ENCODE measurements at places on chromosomes 7 and 10. TPM values are rescaled to one million over a fixed set of nuclear protein-coding genes. Genes with fewer than 3 reads are reported as not detected.

Gene ACSM6
- not detected for total RNA-seq

Gene KNDC1
- total RNA-seq = 0.68 TPM

Gene LLCFC1
- total RNA-seq = not detected

Gene SLC26A5
- total RNA-seq = 0.36 TPM

Gene ODAD2
- 2.5 TPM for total RNA-seq

Gene CDC14C
- total RNA-seq = not detected

Gene SEC31B
- total RNA-seq = 19.4 TPM

Gene SNX10
- total RNA-seq = 4.3 TPM

Gene EBF3
- 8.9 TPM for total RNA-seq

Gene COL13A1
- total RNA-seq = 5.5 TPM

Gene VWC2
- total RNA-seq = not detected

Gene HILPDA
- total RNA-seq = 10.9 TPM

Gene GPNMB
- 68.8 TPM for total RNA-seq

Gene NPSR1
- not detected for total RNA-seq

Gene CCDC201
- not detected for total RNA-seq

Gene ETV1
- 13.6 TPM for total RNA-seq

Gene FZD8
- total RNA-seq = 11.3 TPM

Gene FAM171A1
- 4.3 TPM for total RNA-seq

Gene SPRN
- total RNA-seq = not detected

Gene SPAG6
- not detected for total RNA-seq

Gene PARP12
- 23.9 TPM for total RNA-seq

Gene ASB10
- total RNA-seq = not detected

Gene CLDN12
- total RNA-seq = 30.0 TPM

Gene NPVF
- not detected for total RNA-seq

Gene PDE6C
- total RNA-seq = not detected

Gene C10orf71
- not detected for total RNA-seq

Gene LRRN3
- 0.49 TPM for total RNA-seq

Gene LRIT1
- total RNA-seq = not detected

Gene FGFR2
- total RNA-seq = 110 TPM

Gene CALCR
- total RNA-seq = not detected

Gene C10orf53
- not detected for total RNA-seq

Gene TMEM176B
- total RNA-seq = 47.9 TPM

Gene GET4
- total RNA-seq = 27.0 TPM

Gene SYT15B
- total RNA-seq = 0.99 TPM

Gene MYH16
- not detected for total RNA-seq

Data from sigmoid colon (tissue), 7 donors.